ENCODE measurements at places on chromosomes 3 and 15.

DNA sequence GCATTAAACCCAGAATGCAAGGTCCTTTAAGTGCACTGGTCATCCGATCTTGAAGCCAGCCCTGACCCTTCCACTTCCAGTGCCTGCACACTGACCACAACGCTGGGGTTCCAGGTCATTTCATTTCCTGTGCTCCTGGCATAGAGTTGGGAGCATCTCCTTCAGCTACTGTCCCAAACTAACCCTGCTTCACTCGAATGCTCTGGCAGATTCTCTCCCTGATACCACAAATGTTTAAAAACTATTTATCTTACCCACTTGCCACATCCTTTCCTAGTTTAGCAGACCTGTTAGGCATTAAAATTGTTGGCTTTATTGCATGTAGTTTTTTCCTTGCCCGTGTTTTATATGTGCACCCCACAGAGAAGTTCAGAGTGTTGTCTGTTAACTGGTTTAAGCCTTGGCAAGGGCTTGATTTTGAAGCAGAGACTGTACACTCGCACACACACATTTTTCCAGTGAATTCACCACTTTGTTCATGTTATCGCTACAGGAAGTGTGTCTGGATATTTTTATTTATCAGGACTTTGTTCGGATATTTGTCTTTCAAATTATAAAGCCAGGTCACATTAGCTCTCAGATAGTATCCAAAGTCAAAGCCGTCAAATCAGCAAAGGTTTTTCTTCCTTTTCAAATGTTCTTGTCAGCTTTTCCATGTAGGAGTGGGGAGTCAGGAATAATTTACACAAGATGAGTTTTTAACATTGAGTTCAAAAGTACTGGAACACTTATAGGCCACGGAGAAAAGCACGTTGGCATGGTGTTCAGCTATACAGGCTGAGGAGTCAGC, 77.3 kb downstream of the ABI3BP start:
- no peak for DNase-seq

DNA sequence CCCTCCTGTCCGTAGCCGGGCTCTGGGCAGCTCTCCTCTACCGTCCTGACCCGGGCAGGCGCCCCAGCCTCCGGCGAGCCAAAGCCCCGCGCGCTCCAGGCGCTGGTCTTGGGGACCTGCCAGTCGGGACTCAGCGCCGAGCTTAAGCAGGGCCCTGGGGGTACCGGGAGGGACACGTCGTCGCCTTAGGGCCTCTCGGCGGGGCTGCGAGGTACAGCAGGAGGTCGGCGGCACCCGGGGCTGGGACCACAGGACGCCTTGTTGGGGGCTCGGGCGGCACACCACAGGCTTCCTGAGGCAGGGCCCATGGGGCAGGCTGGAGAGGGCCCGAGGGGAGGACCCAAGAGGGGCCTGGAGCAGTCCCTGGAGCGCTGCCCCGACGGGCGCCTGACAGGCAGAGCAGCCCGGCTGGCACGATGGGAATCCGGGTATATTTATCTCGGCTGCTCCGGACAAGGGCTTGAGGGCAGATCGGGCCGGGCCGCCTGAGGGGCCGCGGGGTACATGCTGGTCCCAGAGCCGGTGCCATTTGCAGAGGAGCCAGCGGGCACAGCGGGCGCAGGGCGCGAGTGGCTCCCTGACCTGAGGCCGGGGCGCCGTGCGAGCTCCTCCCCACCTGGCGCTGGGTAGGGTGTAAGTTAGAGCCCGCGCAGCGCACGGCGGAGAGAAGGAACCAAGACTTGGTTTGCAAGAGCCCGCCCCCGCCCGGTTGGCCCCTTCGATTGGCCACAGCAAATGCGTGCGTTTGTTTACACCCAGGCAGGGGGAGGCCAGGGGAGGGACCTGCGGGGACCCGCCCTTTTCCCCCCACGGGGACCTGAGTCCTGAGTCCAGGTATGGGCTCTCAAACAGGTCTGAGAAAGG, 574 bp downstream of the SLC38A3 start:
- DNase-seq = no peak

DNA sequence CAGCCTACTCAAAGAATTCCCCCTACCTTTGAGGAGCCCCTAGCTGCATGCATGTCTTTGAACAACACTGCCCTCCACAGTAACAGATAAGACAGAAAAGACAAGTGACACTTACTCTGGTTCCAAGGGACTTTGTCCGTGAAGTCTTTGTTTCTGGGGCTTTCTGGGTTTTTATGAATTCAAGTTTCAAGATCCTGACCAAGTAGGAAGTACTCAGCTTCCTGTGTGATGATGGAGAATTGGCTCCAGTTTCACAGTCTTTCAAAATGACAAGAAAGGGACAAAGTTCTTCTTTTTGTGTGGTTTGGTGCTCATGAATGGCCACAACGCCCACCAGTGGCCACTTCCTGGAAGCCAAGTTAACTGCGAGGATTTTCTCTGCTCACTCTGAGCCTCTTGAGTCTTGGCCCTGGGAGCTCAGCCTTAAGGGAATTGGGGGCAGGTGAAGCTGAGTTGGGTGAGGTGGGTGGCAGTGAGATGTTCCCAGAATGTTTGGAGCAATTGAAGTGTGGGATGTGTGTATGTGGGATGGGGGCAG, at the start of gene CCR1:
Gene CCR1 (minus strand): TSS at position 147 of the 538 bp plus-strand sequence. CDS start 4,000 bp downstream, outside the sequence.
- DNase-seq = peak; percentile 10

DNA sequence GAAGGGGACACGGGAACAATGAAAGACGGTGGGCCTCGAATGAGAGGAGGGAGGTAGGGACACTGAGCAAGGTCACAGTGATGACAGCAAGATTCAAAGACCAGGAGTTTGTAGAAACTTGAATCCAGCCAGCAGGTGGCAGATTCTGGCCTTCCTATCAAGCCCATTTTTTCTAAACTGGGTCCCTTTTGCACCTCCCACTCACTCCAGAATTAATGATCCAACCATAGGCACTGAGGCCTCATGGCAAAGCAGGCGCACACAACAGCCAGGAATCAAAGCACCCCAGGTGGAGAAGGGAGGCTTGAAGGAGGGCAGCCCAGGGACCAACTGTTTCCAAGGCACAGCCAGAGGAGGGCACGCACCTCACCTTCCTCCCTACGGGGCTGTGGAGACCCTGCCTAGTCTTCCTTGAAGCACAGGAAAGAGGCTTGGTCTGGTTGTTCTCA, 90.2 kb downstream of the ANP32A start:
- DNase-seq = peak; percentile 51

GRCh38 chr3:71905426-71905825, 120.5 kb upstream of the PROK2 start:
- no peak for DNase-seq

DNA sequence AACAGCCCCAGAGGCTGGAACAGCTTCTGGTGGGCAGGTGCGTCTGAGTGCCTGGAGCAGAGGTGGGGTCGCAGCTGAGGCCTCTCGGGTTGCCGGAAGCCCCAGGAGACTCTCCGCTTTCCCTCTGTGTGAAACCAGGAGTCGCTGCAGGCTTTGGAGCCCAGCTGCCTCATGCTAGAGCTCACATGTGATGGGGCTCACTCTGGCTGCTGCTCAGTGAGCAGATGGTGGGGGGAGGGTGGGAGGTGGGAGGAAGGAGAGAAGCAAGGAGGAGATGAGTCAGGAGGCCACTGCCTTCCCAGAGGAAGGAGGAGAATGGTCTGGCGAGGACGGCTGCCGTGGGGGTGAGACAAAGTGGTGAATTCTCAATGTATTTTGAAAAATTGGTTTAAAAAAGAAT, 290.1 kb upstream of the CHRNA7 start:
- DNase-seq = no peak

- no peak for DNase-seq
These were observed 123.8 kb upstream of the CHL1 start for GRCh38 chr3:72776-73175.

GRCh38 chr15:76206325-76206976, 104.8 kb downstream of the ETFA start:
- DNase-seq = peak; percentile 31

- DNase-seq = no peak
These were observed 393.7 kb downstream of the FEZF2 start for GRCh38 chr3:61979638-61980037.

All from IMR-90 (cell line).